Stimulated activated CD4-positive, alpha-beta T cell treated with anti-CD3 and anti-CD28 coated beads, Interleukin-12 subunit alpha, Interleukin-12 subunit beta, amount 100 ng/mL, for 4 hours (primary cell): ENCODE measurements at places on chromosomes 11 and 22.

GRCh38 chr11:27528712-27529111, 22.1 kb upstream of the LIN7C start:
- no peak for DNase-seq

DNA sequence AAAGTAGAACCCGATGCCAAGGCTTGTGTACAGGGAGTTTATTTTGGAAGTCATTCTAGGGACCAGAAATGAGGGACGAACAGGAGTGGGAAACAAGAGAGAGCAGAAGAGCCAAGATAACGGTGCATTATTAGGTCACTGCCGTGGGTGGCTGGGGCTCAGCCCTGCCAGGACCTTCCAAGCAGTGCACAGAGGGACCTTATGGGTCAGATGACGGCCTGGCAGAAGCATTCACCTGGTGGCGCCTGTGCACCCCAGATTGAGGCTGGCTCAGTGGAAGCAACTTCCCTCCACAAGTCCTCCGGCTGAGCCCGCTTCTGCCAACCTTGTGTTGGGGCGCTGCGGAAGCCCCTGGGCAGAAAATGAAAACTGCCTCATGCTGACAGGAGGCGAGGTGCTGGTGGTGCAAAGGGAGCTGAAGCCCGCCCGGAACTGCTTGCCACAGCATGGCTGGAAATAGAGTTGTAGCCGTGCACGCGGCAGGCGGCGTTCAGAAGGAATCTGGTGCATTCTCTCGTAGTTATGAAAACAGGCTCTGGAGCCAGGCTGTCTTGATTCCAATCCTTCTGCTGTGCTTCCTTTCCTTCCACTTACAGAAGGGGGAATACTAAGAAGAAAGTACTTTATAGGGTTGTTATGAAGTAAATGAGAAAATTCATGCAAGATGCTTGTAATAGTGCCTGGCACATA, 22.2 kb upstream of the TP53I11 start:
- no peak for DNase-seq

DNA sequence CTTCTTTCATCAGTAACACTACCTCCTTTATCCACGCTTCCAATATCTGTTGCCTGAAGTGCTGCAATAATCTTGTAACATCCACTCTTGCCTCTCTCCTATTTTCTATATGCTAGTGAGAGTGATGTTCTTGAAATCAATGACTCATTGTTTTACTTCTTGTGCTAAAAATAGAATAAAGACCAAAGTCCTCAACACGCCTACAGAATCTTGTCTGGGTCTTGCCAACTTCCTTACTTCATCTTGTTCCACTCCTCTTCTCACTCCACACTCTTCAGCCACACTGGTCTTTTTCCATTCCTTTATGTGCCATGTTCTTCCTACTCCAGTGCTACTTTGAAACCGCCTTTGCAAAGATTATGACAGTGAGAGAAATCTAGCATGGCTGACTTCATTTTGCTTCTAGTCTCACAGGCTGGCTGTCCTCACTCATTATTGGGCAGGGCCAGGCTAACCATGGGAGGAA, 136.4 kb downstream of the CCDC81 start:
- no peak for DNase-seq

DNA sequence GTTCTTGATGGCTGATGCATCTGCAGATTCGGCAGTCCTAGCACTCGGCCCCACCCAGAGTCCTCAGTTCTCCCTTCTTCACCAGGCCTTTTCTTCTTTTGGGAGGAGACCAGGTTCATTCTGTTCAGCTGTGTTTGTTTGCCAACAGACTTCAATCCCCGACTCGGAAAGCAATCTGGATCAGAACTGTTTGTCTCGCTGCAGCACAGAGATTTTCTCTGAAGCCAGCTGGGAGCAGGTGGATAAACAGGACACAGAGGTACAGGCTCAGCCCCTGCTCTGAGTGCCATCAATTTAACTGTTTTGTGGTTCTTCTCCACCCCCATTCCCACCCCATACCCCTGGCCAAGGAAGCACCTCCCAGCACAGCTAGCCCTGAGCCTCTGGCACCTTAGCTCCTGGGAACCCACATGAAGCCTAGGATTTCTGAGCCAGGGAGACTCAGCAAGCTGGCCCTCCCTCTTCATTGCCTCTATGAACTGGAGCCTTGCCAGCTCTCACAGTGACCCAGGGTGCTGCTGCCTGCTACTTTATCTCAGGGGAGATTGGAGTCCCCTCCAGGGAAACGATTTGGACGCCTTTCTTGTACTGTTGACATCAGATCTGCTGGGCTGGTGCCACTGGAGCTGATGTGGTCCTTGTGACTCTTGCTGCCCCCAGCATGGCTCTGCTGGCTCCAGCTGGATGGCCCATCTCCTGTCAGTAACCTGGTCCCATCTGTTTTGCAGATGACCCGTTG, 58.2 kb upstream of the HORMAD2 start:
- DNase-seq, result no peak

DNA sequence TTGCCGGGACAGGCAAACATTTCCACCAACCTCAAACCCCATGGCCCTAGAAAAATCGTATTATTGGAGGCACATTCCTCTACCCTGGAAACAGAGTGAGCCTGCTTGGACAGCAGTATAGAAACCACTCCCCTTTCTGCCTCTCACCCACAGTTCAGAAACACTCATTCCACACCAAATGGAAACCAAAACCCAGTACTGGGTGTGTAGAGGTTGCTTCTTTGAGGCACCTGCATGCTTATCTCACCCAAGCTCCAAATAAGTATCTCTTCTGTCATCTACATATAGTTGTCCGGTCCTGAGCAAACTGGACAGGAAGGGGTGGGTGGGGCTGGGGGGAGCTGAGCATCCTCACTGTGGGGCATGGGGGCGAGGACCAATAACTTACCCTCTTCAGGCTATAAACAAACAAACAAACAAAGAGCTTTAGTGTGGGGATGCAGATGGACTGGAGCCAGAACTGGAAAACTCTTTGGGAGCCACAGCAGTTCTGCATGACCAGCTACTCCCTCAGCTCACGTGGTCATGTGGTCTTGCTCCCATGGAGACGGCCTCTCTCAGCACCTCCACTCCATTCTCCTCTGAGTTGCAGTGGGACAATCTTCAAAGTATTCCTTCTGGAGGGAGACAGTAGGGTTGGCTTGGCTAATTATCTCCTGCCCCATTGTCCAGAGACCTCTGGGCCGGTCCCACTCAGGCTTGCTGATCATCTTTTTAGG, 1.0 kb upstream of the PLAAT2 start:
- DNase-seq, result no peak

DNA sequence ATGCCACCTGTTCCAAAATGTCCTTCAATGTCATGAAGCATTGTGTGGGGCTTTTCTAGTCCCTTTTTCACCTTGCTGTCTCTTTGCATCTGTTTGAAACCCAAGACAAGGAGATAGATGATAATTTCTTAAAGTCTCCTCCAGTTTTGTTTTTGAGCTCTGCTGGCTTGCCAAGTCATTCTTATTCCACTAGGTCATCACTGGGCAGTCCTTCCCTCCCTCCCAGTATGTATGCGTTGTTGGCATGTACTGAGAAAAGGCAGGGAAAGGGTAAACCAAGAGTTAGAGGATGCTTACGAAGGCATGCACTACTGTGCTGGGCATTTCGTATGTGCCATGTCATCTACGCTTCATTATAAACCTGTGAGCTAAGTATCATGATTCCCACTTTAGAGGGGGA, 78.6 kb downstream of the PARVA start:
- no peak for DNase-seq

DNA sequence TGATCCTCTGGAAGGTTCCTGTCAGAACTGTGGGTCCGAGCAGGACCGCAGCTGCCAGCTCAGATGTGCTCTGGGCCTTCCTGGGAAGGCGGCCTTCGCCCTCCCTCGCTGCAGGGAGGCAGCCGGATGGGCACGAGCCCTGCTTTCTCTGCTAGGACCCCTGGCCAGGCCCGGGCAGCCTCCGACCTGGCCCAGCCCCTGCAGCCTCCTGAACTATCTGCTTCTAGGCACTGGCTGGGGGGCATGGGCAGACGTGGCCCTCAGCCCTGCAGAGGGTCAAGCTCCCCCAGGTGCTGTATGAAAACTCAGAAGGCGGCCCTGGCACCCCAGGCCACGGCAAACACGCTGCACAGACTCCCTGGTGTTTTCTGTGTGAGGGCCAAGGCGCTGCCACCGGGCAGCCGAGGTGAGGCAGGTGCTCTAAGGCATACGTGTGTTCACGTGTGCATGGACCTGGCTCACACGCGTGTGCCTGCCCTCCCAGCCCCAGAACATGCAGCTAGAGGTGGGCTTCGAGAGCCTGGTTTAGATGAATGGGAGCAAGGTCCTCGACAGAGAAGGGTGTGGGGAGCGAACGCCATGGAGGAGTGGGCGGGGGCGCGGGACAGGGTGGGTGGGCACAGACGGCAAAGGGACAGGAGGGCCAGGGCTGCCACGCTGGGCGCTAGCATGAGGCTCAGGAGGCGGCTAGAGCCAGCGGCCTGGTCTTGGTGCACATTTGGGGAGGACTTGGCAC, 4.3 kb downstream of the LRFN4 start:
- no peak for DNase-seq

DNA sequence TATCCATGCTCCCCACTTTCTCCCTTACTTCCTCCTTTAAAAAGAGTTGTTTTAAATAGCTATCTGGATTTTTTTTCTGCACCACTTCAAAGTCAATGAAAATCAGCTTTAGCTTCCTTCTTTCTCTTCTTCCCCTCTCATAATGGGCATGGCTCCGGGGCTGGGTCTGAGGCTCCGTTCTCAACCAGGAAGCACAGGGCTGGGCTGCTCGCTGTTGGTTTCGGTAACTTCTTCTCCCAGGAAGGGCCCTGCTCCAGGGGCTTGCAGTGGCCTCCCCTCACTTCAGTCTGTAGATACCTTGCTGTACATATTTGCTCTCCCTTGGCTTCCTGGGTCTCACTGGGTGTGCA, 23.8 kb downstream of the MICAL2 start:
- no peak for DNase-seq

DNA sequence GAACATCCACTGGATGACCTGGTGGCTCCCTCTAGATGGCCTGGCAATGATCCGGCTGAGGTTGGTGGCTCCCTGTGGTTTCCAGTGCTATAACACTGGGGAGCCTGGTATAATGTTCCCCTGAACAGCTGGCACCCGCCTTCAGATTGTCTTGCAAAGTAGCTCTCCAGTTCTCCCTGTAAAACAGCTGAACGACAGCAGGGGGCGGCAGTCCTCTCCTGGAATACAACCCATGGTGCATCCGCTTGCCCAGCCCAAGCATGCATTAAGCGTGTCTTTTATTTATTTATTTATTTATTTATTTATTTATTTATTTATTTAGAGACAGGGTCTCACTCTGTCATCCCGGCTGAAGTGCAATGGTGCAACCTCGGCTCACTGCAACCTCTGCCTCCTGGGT, 258.9 kb downstream of the BUD13 start:
- no peak for DNase-seq

GRCh38 chr11:95725196-95725595, 64.4 kb downstream of the FAM76B start:
- DNase-seq, result no peak

- DNase-seq, result no peak
Observed at GRCh38 chr11:971092-971690, 45.5 kb downstream of the AP2A2 start.

DNA sequence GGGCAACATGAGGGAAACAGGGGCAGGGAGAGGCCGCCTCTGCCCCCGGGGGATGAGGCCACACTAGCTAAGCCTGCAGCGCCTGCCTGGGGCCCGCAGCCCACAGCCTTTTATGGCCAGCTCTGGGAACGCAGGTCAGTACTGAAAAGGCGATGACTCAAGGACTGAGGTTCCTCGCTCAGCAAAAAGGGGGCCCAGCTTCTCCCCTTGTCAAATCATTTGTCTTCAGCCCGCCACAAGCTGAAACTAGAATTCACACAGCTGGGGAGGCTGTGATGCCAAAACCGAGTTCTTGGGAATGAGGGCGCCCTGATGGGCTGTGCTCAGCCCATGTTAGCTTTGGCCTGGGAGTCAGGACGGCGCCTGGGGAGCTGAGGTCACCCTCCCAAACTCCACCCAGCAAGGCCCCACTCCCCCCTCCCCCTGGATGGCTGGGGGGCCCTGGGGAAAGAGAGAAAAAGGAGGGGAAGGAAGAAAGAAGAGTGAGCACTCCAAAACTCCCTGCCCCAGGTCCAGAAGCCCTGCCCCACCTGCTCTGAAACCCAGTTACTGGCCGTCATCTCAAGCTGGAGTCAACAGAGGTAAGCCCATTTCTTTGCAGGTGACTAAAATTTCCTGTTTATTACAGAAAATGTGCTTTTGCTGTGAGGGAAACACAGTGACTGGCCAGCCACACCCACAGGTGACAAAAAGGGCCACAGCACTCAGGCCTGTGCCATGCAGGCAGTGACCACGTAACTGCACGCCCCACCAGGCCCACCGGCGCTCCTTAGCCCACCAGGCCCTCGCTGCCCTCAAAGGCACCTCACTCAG, 13.7 kb downstream of the EHD1 start:
- no peak for DNase-seq

DNA sequence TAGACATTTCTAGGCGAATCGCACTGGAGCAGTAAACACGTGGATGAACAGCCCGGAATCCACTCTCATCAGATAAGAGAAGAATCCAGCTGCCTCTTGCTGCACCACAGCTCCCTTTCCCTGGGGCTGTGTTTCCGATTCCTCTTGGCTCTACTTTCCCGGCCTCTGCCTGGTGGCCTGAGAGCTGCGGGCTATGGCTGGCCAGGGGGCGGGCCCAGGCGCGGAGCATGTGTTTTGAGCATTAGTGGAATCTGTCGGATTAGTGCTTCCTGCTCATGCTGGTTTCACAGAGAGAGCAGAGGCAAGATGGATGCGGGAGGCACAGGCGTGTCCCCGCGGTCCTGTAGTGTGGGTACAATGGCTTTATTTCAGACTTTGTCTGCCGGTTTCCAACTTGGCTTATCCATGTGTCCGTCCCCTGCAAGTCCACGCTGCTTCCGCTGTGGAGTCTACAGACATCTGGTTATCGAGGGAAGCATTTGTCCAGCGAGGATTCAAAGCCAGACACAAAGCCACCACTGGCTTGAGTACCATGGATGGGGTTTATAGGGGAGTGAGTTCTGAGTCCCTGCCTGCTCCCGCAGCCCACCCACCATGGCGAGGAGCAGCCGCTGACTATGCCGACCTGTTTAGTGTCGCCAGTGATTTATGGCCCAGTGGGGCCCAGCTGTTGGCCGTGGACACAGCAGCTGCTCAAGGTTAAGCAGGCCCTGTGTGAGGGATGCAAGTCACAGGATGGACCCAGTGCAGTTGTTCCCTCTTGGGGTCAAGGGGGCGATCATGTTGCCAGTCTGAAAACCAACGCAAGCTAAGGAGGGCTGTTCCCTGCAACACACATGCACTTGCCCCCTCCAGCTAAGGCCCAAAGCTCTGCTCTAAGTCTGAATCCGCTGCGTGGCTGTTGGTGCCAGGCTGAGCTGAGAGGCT, 43.3 kb upstream of the EP300 start:
- DNase-seq, result no peak

DNA sequence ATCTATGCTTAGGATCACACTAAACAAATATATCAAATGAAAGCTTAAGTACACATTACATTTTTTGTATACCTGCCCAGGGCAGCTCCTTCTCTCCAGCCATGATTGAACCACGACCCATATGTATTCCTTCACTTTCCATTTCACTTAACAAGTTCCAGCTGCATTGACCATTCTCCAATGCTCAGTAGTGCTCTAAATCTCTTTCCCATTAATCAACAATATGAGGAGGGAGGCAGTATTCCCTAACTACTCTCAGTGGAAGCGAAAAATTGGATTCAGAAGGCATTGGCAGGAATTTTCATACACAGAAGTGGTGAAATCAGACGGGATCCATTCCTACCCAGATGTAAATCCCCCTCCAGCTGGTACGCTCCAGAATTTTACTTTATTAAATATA, 372.0 kb upstream of the LUZP2 start:
- no peak for DNase-seq
